ENCODE measurements at places on chromosomes 5 and 9.

DNA sequence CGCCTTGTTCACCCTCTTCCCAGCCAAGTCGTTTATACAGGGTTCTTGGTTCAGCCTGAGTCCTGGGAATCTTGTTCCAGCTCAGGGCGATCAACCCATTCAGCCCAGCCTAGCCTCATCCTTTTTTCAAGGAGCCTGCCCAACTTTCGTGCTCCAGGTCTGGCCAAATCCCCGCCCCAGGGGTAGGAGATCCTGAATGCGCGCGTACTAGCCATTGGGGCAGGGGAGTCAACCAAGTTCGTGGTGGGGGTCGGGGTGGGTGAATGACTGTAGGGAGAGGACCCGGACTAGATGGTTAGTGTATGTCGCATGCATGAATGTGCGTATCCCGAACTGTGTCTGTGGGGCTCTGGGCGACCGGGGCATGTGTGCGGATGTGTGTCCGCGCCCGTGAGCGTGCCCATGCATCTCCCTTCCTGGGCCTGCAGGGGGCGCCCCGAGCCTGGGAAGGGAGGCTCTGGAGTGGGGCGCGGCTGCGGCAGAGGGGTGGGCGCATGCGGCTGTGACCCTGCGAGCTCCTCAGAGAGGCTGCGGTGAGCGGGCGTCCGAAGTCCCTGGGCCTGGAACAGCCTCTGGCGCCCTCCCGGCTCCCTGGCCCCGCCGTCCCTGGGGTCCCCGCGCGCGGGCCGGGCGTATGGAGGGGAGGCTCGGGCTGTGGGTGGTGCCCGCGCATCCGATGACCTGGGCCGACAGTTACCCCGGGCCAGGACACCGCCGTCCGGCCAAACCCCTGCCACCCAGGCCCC is 8.7 kb downstream of the CCL21 start:
- peak; percentile 63 for DNase-seq

DNA sequence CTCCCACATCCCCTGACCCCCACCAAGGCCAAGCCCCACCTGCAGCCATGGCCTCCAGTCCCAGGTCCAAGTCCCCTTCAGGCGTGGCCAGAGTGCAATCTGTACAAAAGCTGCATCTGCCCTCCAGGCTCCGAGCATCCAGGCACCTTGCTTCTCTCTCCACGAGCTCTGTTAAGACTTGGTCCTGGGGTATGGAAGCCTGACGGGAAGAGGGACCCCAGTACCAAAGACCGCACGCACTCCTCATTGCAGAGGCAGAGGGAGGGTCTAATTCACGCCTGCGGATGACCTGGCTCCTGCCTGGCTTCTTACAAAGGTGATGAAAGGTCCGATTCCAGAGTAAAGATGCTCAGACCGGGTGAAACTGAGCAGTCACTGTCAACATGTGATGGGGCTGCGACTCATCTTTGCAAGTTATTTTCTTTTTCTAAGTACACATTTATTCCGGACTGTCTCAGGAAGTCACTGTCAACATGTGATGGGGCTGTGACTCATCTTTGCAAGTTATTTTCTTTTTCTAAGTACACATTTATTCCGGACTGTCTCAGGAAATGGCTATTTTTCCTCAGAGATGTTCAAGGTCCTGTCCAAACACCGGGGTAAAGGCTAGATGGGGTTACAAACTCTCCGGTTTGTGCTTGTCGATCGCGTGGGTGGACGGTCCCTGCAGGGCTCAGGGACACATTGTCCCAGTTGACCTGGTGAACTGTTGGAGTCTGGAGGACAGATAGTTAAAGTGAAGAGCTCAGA is 252.0 kb upstream of the IRX4 start:
- no peak for DNase-seq

- DNase-seq: peak; percentile 55
Observed at GRCh38 chr9:38423973-38424843, at the start of gene IGFBPL1. IGFBPL1 (minus strand) TSS chr9:38424454; CDS start chr9:38424424, 30 bp downstream.

GRCh38 chr5:161256957-161257356 is 289.6 kb downstream of the GABRB2 start:
- DNase-seq: no peak

DNA sequence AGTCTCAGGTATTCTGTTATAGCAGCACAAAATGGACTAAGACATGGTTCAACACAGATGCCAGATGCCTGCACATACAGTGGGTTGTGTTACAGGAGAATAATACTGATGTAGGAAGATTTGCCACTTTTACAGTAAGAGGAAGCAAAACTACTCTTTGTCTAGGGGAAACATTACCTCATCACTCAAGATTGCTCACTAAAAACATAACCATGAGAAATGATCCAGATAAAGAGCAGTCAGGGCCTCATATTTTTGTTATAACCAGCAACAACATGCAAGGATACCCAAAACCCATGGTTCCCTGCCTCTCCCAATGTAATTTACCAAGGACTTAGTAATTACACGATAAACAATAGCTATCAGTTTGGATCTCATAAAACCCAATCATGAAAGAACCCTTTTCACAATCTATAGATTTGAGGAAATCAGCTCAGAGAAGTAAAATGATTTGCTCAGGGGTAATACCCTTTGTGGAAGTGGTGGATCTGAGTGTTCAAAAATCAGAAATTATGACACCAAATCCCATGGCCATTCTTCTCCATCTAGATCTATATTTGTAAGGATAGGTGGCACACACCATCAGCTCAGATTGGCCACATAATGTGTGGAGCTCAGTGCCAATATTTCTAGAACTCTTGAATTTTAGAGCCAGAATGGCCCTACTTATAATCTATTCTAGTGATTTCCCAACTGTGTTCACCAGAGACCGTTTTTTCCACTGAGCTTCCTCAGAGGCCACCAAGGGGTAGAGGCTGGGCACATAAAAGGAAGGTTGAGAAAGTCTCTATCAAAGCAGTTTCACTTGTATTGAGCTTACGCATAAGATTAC is 27.8 kb downstream of the DPYSL3 start:
- no peak for DNase-seq

DNA sequence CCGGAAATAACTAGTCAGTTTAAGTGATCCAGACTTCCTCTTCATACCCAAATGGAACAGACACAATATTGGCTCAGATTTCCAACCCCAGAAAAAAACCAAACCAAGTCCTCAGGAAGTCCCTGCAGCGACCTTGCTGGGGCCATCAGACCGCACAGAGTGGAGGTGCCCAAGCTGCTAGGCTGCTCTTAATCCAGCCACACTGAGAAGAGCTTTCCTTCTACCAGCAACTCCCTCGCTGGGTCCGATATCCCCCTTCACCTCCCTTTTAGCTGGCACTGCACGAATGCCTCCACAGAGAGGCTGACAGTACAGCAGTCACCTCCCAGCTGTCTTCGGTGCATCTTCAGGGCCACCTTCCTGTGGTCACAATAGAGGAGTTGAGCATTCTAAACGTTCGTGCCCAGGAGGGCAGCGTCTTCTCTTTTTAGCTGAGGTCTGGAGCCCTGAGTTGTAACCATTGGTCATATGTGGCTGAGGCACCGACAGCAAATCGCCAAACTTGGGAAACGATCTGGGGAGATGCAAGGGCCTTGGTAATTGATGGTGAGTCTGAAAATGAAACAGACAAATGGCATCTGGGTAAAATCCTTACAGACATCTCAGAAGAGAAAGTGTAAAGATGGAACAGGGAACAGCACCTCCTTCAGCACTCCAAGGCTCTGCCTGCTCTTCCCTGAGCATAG is 5.7 kb downstream of the NAIF1 start:
- no peak for DNase-seq

- no peak for DNase-seq
Observed at GRCh38 chr5:88792144-88792840, 90.7 kb downstream of the MEF2C start.

DNA sequence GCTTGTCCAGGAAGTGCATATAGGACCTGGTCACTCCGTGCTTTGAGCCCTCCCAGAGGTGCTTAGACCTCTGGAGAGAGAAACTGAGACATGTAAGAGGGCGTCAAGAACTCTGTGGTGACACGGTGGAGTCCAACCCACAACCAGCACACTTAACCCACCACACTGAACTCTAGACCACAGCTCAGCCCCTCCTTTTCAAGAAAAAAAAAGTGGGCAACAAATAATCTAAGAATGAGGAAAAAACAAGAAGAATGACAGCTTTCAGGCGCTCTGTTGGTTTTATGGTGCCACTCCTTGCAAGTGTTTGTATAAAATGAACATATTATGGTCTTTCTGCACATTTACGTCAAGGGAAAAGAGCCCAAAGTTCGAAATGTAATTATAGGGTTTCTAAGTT is 50.2 kb upstream of the SNAPC3 start:
- no peak for DNase-seq

DNA sequence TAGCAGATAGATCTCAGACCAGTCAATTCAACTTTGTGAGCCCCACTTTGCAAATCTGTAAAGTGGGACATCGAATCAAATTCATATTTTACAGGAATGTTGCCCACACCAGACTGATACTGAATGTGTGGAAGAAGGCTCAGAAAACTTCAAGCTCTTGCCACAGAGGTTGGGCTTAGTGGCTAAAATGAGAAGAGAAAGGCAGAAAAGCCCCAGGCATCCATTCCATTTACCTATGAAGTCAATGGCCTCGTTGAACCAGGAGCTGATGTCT is 1.7 kb downstream of the DUSP1 start:
- DNase-seq: no peak

GRCh38 chr9:132602207-132602606 is 19.8 kb downstream of the BARHL1 start:
- DNase-seq: no peak

Measured in frontal cortex (tissue), 4 donors.